Activated CD4-positive, alpha-beta T cell treated with anti-CD3 and anti-CD28 coated beads, Interleukin-2, Interleukin-6, amounts not matched to agents 100 ng/mL and 50 ng/mL, durations not matched to agents 16 hours and 8 hours (primary cell): ENCODE measurements at places on chromosomes 3 and 15.

GRCh38 chr3:131109156-131109555 lies 82.5 kb downstream of the NEK11 start:
- DNase-seq: no peak

GRCh38 chr3:72973786-72974185 lies 22.8 kb upstream of the PPP4R2 start:
- DNase-seq: no peak

DNA sequence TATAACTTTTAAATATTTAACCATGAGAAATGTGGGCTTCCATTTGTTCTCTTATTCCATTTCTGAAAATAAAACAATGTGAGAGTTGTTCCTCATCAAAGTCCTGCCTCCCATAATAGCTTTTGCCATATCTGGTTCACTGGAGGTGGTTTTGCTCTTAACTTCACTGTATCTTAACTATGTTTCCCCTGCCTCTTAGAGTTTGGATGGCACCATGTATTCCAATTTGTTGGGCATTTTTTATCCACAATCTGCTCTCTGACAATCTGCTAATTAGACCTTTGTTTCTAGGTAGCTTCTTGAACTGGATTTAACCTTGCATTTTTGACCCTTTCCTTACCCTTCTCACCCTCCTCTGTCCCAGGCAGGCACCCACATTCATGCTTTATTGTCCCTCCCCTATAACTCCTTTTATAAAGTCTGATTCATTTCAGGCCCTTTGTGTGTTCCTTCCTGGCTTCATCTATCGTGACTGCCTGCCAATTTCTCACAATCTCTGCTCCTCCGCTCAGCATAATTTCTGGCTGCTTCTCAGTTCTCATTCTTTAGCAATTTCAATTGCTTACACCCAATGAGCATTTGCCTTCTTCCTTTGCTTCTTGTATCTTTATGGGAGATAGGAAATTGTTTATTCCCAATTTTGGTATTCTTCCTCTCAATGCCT lies 144.2 kb upstream of the ARHGEF26 start:
- DNase-seq: no peak

DNA sequence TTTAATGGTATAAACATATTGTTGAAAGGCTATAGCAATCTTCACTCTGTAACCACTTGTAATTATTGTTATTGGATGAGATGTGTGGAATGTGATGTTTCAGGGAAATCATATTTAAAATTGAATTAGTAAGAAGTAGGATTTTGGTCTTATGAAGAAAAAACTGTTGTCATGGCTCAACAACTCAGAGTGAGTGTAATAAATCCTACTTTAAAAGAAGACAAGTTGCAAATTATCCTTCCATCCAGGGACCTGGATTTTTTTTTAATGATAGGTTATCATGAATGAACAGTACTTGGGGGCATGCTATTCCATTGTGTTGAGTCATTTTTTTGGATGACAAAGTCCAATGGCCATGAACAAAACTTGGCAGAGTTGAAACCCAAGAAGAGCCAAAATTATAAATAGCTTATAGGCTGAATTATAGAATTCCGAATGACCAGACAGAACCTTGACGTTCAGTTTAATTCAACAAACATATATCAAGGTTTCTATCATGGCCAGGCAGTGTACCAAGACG lies 625.5 kb upstream of the ZNF717 start:
- DNase-seq: no peak

DNA sequence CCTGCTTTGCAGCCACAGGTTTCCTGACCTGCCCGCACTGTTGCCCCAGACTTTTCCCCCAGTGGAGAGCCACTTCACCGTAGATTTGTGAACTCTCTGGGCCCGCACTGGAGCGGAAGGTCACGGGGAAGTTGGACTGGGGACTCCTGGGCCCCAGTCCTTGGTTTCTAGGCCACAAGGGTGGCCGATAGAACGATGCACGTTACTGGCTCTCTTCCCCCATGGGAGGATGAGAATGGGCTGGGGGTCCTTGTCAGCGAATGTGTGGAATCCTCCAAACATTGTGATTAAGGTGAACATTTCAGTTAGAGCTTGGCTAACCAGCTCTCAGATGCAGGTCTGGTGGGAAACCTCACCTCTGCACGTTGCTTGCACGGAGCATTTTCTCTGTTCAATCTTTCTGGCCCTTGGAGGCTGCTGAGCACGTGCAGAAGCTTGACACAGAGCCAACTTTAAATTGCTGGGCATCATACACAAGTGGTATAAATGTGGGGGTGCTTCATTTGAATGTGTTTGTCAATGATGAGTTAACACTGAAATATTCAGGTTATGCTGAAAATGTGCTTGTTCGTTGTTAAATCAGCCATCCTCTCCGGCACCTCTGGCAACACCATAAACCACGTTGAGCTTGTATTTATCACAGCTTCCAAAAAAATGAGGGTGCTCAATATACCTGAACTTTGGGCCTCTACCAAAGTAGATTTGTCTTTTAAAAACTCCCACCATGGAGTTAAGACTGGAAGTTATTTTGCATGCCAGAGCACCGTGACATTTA lies 976 bp downstream of the DIS3L start:
- DNase-seq: no peak

DNA sequence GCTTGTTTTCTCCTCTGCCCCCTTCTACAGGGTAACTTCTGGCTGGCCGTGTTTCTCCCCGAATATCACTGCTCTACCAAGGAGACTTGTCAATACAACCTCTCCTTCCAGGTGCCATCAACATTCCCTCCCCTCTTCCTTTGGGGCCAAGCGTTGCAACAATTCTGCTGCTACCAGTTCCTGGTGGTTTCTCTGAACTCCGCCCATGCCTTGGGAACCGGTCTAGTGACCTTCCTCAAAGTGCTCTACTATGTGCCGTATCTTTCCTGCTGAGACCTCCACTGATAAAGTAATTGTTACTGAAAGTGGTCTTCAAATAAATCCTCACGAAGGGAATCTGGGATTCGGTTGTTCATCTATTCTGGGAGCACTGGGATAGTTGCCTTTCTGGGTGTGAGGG lies 26.2 kb downstream of the PCSK6 start:
- DNase-seq: no peak
